ENCODE measurements at places on chromosomes 2 and 18. TPM values are rescaled to one million over a fixed set of nuclear protein-coding genes. Genes with fewer than 3 reads are reported as not detected.

The WDR33 gene
- polyA plus RNA-seq, result 28.3 TPM

The DSC2 gene
- polyA plus RNA-seq, result 8.9 TPM

The SIX3 gene
- polyA plus RNA-seq, result not detected

The CHPF gene
- polyA plus RNA-seq, result 58.2 TPM

The POTEF gene
- polyA plus RNA-seq, result 0.06 TPM

The LRRC30 gene
- 9.2 TPM for polyA plus RNA-seq

The CCDC178 gene
- 0.36 TPM for polyA plus RNA-seq

The POTEJ gene
- 0.06 TPM for polyA plus RNA-seq

The CTAGE1 gene
- polyA plus RNA-seq, result not detected

The SULT1C4 gene
- polyA plus RNA-seq, result 17.3 TPM

The TMEM150A gene
- 11.7 TPM for polyA plus RNA-seq

The EFEMP1 gene
- 19.1 TPM for polyA plus RNA-seq

The IL1R1 gene
- polyA plus RNA-seq, result 9.3 TPM

The FAM237A gene
- not detected for polyA plus RNA-seq

Measured in hindlimb muscle (tissue), 1 donor.